ENCODE measurements at places on chromosomes 1 and 21.

GRCh38 chr1:172662464-172663109 is 3.7 kb downstream of the FASLG start:
- peak; percentile 83 for DNase-seq

GRCh38 chr21:40335704-40336103 is 468.5 kb downstream of the PCP4 start:
- DNase-seq, result no peak

DNA sequence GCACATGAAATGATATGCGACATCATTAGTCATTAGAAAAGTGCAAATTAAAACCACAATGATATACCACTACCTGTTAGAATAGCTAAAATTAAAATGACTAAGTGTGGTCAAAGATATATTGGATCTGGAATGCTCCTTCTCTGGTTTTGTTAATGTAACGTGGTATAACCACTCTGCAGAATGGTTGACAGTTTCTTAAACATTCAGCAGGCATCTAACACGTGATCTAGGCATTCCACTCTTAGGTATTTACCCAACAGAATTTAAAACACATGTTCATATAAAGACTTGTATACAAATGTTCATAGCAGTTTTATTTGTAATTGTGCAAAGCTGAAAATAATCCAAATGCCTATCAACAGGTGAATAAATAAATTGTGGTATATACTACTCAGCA is 165.0 kb upstream of the PLXNA2 start:
- DNase-seq, result no peak

GRCh38 chr1:81505831-81506230 is 294.9 kb upstream of the ADGRL2 start:
- DNase-seq, result no peak

DNA sequence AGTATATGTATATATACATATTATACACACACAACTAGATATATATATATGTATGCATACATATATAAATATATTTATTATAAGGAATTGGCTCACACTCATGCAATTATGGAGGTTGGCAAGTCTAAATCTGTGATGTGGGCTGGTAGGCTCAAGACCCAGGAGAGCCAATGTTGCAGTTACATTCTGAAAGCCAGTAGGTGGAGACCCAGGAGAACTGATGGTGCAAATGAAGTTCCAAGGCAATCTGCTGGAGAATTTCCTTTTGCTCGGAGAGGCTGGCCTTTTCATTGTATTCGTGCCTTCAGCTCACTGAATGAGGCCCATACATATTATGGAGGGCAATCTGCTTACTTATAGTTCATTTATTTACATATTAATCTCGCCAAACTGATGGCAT is 9.4 kb downstream of the IVL start:
- no peak for DNase-seq

DNA sequence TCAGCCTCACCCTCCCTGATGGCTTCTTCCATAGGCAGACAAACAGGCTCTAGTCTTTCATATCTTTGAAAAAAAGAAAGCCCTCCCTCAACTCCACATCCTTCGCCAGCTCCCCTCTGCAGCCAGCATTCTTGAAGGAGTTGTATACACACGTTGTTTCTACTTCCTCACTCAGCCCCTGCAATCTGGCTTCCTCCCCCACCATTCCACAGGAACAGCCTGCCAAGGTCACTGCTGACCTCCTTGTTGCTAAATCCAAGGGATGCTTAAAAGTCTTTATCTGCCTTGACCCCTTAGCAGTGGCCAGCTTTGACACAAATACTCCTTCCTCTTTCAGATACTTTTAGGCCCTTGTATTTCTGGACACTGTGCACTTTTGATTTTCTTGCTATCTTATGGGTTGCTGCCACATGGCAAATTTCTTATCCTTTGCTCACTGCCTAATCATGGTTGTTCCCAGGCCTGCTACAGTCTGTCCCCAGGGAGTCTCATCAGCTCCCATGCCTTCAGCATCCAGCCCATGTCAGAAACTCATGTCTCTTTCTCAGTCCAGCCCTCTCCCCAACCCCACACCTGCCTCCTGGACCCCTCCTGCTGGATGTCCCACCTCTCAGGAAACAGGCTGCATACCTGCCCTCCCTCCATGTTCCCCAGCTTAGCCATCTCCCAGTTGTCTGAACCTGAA is 8.3 kb downstream of the FAM229A start:
- DNase-seq, result no peak

- no peak for DNase-seq
These were observed 52.2 kb downstream of the PUM1 start for GRCh38 chr1:31013187-31013864.

- no peak for DNase-seq
These were observed 7.4 kb upstream of the AMPD1 start for GRCh38 chr1:114702737-114703136.

GRCh38 chr1:229204921-229205777 is 65.8 kb upstream of the RAB4A start:
- no peak for DNase-seq

DNA sequence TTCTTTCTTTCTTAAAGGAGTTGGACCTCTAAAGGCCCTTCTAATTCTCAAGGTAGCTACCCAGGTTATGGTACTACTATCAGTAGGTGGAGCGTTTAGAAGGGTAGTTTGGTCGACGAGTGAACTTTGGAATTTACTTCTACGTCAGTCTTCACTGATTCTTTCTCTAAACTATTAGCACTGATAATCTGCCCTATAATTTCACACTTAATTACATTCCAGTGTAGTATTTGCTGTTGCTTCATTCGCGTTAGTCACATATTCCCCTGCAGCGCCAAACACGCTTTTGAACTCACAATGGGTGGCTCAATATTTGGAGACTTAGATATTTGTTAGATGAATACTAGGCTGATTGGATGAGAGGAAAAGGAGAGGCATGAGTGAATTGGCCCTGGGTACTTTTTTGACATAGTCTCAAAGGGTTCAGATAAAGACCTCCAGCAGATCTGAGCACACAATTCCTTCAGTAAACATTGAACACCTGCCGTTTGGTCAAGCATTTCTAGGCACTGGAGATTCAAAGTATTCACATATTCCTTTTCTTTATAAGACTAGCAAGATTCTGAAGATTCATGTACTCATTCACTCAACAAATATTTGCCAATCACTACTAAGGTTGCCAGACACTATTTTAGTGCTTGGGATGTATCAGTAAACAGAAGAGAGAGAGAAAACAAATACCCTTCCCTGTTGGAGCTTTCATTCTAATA is 929 bp upstream of the FOXJ3 start:
- no peak for DNase-seq

DNA sequence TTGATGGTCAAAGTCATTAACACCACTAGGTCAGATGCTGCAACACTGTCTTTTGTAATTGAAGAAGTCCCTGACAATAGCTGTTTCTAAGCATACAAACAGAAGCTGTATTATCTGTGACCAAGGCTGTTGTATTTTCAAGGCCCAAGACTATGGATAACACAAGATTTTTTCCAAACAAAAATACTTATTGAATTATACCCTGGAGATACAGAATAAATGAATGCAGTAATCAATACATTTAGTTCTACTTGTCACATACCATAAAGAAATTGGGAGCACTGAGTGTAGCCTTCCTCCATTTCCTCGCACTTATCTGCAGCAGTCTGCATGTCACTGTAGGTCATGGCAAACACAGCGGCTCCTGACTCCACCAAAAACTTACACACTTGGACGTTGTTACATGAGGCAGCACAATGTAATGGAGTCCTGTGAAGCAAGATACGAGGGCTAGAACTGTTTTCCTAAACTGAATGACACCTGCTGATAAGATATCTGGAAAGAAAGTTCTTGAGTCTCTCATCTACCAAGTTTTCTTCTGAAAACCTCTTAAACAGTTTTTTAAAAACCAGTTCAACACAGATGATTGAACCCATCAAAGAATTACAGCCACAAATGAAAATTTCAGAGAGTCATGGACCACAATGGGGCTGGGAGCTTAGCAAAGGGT is 56.9 kb downstream of the TP53BP2 start:
- DNase-seq, result no peak

DNA sequence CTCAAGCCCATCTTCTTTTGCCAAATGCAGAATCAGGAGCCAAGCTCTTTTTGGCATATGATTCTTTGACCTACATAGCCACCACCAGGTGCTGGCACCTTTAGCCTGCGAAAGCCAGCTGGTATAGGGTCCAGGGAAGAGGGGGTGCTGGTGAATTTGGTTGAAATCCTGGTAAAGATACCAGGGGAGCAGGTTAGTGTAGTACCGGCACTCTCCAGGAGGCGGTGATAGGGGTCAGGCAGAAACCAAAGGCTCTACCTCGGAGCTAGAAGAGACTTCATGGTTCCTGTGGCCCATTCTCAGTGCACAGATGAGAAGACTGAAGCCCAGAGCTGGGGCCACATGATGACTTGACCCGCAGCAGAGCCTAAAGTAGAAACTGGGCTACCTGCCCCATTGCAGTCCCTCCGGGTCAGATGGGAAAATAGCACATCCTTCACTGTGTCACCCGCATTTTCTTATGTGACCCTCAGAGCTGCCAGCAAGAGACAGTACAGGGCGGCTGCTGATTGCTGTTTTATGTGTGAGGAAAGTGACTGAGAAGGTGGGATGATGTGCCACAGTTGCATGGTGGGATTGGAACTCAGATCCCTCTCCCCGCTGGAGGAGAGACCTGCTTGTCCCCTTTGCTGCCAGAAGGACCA is 36.0 kb upstream of the IL19 start:
- peak; percentile 69 for DNase-seq

DNA sequence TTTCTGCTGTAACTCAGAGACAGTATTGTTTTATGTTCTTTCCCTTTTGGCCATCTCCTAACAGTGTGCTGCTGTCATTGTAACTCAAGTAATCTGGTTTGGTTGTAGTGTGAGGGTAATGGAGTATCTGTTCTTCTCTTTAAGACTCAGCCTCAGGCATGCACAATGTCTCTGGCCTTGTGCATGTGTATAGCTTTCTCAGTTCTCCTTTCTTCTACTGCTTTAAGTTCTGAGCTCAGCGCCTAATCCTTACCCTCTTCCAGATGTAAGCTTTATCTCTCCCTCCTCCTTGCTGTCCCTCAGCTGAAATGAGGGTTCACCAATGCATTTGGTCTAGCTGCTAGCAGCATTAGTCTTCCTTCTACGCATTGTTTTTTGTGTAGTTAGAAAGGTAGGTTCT is 1420.4 kb upstream of the PRMT6 start:
- no peak for DNase-seq

- DNase-seq, result no peak
These were observed 47.4 kb upstream of the WNT2B start for GRCh38 chr1:112461200-112461871.

DNA sequence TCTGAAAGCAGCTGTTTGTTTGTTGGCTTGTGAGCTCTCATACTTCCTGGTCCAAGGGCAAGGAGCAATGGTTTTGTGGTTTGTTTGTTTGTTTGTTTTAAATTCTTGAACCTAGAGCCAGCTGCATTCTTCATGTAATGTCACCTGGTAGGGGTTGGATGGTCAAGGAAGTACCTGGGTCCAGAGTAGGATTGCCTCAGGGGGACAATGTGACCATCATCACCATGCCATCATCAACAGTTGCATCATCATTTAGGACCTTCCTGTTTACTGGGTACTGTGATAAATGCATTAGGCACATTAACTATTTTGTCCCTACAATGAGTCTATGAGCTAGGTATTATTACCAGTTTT is 14.7 kb upstream of the MYOG start:
- DNase-seq, result no peak

Measured in central memory CD4-positive, alpha-beta T cell (primary cell).